ENCODE measurements at places on chromosomes 4 and X.

DNA sequence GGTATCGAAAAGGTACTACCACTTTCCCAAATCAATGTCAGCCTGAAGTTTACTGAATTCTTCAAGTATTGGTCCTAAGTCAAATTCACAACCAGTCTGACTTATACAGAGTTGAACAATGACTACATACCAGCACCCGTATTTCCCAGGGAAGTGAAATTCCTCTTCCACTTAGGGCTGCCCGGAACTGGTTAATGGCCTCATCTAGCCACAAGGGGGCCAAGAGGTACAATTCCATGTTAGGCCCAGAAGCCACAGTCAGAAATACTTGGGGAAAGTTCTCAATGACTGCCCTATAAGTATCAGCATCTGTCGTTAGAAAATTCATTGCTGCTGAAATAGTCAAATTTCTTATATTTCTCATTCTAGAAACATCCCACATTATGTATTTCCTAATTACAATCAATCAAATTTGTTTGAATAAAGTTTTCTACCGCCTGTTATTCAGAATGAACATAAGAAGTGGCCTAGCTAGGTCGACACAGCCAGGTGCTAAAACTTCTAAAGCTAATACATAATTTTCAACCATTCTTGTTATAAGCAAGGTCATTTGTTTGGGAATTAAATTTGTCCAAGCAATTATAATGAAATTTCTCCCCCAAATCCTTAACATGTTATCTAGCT is 5.6 kb upstream of the PCDH7 start:
- no peak for DNase-seq

- no peak for DNase-seq
Measured at GRCh38 chrX:73847100-73847499, 284.1 kb downstream of the CHIC1 start.

- DNase-seq = no peak
Measured at GRCh38 chr4:103076747-103077347, at the start of gene SLC9B2. Gene SLC9B2 (minus strand): TSS chr4:103076761. CDS start chr4:103067550, 9,211 bp downstream.

DNA sequence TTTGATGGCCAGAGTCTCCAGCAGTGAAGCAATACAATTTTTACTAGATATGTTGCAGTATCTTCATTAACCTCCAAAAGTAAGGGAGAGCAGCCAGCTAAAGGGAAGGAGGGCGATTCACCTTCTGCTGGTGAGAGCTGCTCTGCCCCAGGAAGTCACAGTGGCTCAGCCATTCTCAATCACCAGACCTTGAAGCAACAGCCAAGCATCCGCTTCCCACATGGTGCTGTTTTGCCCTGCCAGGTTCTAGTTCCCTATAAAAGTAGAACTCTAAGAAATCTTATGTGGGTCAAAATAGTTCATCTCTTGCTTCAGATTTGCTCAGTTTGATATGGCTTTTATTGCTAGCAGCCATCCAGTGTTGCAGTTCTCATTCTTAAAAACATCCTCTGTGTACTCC is 166.8 kb downstream of the STIM2 start:
- no peak for DNase-seq

DNA sequence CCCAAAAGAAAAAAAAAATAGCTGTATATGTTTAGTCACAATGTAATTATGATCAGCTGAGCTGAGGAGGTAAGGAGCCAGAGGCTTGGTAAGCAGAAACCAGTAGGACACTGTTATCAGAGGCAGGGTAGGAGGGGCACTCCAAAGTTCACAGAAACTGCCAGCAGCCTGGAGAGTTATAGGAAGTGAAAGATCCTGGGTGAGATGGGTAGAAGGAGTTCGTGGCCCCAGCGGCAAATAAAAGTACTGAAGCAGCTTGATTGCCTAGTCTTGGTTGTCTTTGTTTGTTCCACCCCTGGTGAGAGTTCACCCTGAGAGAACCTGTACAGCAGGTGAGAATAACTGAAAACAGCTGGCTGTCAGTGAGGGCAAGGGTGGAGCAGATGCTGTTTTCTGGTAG is 340.8 kb downstream of the ADGRL3 start:
- no peak for DNase-seq

DNA sequence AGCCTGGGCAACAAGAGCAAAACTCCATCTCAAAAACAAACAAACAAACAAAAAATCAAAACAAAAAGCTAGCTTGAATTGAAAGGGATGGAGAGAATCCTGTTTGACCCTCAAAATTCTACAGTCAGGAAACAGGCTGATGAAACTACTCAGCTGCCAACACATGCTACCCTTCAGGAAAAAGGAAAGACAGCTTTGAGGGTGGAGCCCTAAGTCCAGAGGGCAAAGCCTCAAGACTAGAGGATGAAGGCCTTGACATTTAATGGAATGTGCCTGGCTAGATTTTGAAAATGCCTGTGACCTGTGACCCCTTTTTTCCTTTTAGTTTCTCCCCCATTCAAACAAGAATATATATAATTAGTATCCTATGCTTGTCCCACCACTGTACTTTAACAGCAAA is 27.1 kb downstream of the MORC4 start:
- DNase-seq = no peak

DNA sequence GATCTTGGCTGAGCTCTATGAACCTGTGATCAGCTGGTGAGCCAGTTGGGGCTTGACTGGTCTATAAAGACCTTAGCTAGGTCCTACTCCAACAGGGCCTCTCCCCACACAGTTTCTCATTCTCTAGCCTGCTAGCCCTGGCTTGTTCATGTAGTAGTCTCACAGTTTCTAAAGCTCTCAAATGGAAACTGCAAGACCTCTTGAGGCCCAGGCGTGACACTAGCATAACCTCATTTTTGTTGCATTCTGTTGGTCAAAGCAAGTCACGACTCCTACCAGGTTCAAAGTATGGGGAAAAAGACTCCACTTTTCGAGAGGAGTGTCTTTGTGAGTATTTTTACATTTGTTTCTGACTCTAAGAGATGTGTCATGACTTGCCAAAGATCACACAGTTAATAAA is 50.9 kb downstream of the CEP44 start:
- DNase-seq = no peak

DNA sequence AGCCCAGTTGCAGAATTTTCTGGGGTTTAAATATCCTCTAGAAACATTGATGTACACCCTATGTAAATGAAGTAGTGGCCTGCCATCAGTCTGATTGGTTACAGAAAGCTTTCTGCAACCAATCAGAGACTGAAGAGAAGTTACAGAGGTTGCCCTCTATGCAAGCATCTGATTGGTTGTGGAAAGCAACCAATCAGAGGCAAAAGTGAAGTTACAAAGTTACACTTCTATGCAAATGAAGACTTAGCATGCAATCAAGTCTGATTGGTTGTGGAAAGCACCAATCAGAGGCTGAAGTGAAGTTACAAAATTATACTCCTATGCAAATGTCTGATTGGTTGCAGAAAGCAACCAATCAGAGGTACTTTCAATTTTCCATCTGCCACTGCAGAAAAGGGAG is 51.9 kb upstream of the USP9X start:
- DNase-seq = no peak

- DNase-seq = no peak
Measured at GRCh38 chrX:120452131-120452530, 17.0 kb downstream of the LAMP2 start.

DNA sequence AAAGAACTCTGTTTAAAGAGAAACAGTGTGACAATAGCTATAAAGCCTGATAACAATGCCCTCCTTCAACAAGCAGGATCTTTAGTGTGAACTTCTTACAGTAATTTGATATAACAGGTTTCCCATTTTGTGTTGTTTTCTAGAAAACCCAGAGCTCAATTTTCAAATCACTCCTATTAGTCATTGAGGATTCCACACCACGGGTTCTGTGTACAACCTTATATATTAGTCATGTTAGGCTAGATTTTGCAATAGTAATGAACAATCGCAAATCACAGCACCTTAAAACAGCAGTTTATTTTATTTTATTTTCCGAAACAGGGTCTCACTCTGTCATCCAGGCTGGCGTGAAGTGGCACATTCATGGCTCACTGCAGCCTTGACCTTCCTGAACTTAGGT is 1020.9 kb upstream of the INTU start:
- no peak for DNase-seq

DNA sequence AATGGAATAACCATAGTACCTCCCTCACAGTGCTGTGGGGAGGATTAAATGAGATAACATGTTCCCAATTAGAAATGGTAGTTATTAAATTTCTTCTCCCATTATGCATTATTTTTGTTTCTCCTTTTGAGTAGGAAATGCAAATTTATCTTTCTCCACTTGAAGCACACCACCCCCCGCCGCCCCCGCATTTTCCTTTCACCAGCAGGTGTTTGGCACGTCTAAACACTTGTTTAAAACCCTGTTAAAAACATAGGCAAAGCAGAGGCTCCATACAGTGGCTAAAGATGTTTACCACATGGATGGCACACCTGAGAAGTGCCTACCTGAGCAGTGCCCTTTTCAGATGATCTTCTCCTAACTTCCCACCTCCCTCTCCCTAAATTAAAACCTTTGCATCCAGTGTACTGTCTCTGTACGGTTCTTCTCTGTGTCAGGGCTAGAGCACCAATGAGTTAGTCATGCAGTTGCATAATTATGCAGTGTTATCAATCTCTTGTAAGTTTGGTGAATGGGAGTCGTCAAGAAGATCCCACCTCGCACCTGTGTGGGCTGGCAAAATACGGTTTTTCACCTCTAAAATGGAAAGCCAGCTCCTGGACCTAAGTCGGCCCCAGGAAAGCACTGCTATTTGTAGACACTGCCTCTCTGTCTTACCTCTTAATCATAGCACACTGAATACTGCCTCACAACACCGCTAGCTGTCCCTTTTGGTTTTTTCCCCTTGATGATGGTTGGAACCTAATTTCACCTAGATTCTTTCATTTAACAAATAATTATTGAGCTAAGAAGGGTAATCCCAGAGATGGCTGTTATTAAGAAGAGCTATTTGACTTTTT is 122.0 kb downstream of the CT47B1 start:
- no peak for DNase-seq

DNA sequence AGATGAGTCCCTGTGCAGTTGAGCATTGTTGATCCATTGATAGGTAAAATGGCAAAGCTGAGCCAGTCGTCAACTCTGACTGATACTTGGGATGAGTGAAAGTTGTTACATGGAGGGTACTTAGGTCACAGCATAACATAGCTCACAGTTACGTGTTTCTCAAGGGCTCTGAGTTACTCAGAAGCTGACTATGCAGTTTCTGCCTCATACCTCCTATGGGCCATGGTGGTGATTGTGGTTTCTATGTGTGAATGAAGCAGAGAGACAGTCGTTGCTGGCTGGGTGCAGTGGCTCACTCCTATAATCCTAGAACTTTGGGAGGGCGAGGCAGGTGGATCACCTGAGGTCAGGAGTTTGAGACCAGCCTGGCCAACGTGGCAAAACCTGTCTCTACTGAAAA is 30.8 kb downstream of the FRMPD3 start:
- no peak for DNase-seq

GRCh38 chr4:187209921-187210613 is 486.4 kb upstream of the FAT1 start:
- DNase-seq = no peak

DNA sequence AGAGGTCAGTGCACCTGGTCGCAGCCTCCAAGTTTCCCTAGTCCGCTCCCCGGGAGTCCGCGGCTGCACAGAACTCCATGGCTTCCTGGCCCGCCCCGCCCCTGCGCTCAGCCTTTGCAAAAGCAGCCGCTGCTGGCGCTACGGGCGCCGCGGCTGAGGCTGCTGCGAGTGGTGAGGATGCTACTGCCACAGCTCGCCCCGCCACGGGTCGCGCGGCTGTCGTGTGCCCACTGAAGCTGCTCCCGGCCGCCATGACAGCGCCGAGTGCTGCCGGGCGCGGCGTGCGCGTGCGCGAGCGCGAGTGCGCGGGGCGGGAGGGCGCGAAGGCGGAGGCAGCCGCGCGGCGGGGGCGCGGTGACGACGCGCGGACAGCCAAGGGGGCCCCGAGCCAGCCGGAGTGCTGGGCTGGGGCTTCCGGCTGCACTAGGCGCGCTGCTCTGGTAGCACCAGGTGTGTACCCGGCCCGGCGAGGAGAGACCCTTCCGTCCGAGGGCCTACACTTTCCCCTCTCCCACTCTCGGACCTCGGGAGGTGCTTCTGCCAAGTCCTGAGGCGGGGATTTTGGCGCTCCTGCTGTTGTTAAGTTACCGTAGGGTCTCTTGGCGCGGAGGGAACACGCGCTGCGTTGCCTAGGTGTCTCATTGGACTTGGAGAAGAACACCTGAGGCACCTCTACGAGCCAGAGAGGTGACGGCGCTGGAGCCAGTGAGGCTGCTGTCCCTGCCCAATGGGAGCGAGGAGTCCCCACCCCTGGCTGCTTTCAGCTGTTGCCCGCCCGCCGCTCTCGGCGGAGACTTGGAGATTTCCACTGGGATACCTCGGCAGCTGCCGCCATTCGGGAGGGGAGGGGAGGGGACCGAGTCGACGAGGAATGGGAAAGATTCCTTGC is 619 bp upstream of the LRBA start:
- peak; percentile 35 for DNase-seq

DNA sequence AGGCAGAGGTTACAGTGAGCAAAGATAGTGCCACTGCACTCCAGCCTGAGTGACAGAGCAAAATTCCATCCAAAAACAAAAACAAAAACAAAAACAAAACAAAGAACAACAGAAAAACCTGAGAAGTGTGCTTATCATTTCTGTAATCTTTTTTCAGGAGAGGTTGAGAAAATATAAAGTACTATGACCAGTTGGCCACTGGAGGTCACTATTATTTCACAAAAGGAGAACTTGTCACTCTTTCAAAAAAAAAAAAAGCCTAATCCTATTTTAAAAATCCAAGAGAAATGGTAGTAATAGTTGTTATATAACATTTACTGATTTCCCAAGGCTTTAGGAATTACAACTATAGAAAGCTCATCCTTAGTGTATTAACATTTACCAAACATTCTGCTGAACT is 24.9 kb upstream of the RNF150 start:
- DNase-seq = no peak

DNA sequence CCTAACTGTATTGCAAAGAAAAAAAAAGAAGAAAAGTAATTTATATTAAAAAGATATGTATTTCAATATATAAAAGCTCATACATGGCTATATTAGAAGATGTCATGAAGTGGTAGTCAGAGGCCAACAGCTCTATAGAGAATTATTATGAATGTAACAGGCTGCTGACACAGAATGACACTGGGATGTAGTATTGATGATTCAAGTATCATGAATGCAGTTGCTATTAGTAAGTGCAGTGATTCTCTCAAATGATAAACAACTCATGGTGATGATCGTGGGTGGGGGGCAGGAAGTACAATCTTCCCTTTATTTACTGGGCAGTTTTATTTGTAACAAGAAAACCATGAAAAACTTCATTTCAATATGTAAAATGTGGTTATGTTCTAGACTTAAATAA is 124.6 kb downstream of the COL4A6 start:
- no peak for DNase-seq

DNA sequence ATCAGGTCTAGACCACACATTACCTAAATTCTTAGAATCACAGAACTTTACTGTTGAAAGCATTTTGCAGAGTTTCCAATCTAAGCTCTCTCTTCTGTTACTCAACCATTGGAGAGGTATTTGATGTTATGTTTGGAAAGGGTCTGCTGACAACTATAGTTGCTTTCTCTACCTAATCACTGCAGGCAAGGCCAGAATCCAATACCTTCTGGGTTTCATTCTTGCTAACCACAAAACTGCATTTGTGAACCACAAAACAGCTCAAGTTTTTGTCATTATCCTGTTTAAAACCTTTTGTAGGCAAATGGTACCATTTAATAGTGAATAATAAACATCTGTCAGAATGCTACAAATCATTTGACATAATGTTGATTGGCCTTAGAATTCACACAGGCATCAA is 380.1 kb downstream of the GASK1B start:
- no peak for DNase-seq

- DNase-seq = peak; percentile 54
Measured at GRCh38 chr4:46844325-46844917, 64.6 kb downstream of the COX7B2 start.
